ENCODE measurements at places on chromosomes 2 and 18.

DNA sequence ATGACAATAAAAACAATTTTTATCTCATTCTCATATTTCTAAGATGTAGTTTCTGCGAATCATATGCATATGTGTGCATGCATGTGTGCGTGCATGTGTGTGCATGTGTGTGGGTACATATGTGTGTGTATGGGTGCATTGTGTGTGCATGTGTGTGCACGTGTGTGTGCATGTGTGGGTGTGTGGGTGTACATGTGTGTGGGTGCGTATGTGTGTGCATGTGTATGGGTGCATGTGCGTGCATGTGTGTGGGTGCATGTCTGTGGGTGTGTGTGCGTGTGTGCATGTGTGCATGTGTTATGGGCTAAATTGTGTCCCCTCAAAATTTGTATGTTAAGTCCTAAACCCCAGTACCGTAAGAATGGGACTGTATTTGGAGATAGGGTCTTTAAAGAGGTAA is 49.3 kb downstream of the COL6A3 start:
- no peak for DNase-seq

- DNase-seq, result no peak
Observed at GRCh38 chr2:182163878-182164277, 178.2 kb downstream of the PPP1R1C start.

DNA sequence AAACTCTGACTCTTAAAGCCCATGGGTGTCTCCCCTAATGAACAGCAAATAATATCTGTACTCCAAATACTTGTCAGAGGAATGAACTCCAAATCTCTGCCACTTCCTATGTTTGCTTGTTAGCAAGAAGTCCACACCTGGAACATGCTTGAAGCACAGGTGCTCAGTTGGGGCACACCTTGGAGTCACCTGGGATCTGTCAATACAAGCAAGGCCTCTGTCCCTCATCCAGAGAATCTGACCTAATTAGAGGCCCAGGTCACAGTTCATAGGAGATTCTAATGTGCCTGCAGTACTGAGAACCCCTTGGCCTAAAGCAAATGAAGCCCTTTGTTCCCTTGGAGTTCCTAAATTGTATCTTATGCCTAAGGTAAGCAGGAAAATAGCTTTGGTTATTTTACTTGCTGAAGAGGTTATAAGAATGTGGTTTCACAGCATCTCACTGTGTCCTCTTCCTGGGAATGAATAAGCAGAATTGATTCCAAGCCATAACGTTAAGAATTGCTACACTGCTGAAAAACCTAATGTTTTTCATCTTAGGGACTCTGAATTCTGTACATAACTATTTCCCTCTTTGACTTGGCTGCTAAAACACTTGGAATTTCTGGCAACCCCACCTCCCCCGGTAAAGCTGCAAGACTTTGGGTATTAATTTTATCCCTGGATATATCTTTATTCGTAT is 113.4 kb downstream of the PIEZO2 start:
- no peak for DNase-seq

DNA sequence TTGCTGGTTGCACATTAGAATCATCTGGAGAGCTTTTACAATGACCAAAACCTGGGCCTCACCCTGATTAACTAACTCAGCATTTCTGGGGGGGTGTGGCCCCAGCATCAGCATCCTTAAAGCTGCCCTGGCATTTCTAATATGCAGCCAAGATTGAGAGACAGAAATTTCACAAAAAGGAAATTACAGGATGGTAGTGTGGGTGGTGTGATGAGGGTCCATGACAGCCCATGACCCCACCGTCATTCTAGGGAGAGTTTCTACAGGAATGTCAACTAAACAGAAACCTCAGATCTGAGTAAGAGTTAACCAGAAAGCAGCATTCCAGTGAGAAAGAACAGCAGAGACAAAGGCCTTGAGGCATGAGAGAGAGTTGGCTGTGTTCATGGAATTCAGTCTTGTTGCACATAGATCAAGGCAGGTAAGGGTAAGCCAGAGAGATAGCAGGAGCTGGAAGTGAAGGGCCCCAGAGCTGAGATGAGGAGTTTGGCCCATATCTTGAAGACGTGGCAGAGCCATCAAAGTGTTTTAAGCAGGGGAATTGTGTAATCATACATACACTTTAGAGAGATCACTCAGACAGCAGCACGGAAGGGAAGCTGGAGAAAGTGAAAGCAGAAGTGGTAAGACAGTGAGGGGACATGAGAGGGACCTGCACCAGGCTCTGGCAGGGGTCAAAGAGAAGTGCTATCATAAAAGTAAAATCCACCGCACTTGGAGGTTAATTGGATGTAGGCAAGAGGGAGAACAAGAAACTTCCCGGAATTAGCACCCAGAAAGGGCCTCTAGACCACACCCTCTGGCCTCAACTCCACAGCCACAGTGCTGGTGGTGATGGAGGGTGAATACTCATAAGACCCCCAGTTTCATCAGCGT is 7.8 kb upstream of the TRABD2A start:
- no peak for DNase-seq

DNA sequence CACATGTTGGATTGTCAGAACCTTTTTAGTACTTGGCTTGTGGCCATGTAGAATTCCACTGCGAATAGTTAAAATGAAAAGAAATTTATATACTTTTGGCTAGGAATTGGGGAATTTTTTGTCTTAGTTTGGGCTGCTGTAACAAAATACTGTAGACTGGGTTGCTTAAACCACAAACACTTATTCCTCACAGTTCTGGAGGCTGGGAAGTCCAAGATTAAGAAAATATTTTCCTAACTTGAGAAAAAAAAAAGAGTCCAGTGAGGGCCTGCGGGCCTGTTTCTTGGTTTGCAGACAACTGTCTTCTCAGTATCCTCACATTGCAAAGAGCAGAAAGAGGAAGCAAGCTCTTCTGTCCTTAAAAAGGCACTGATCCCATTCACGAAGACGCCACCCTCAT is 81.9 kb downstream of the CD226 start:
- no peak for DNase-seq

DNA sequence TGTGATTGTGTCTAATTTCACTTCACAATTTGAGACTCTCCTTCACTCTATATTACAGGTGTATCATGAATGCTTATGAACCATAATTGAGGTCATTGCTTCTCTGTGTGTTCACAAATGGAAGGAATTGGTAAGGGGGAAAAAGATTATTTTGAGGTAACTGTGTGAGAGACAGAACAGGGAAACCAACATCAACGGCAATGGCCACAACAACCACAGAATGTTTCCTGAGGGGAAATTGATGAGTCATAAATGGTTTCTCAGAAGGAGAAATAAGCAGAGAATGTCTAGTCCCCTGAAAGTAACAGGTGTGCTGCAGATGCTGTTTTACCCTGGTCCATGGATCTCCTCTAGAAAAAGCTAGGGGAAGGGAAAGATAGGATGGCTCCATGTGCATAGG is 361.2 kb upstream of the GALNT5 start:
- no peak for DNase-seq

DNA sequence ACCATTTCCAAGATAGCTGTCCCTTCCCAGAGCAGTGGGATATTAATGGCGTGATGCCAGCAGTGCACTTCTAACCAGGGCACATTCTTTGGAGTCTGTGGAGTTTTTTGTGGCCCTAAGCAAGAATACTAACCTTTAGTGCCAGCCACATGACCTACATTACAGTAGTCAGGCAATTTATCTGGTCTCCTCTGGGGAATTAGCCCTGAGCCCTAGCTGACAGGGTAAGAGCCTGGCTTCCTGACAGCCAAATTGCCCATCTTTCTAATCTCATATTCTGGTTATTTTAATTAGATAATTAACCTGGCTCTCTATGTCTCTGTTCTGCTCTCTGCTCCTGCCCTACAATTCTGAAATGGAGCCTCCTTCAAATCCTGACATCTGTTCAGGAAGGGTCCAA is 5.2 kb downstream of the PFN4 start:
- DNase-seq, result no peak

DNA sequence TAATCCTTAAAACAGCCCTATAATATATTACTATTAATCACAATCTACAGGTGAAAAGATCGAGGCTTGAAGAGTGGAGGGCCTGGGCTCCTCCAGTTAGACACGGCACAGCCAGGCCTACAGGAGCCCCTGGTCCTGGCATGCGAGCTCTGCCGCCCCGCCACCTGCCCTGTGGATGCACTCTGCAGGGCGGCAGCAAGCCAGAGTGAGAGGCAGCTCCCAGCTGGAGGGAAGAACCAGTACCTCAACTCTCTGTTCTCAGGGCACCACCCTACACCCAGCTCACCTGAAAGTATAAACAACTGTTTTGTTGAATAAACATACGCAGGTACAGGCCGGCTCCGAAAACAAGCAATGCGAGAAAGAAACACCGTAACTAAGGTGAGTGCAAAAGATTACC is 34.6 kb downstream of the EIPR1 start:
- DNase-seq, result no peak

DNA sequence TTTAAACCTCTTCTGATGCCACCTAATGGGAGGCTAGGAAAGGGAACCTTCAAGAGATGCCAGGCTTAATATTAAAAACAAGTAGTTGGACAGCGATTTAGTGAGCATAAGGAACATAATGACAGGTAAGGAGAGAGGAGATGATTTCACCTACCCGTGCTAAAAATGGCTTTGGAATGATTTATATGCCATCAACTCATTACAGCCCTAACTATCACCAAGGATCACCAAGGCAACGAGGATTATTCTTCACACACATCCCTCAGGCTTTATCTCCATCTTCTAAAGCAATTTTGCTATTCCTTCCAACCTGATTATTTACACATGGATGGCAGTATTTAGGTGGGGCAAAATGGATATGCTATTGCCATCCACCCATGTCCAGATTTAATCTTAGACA is 237.8 kb downstream of the DCC start:
- no peak for DNase-seq

DNA sequence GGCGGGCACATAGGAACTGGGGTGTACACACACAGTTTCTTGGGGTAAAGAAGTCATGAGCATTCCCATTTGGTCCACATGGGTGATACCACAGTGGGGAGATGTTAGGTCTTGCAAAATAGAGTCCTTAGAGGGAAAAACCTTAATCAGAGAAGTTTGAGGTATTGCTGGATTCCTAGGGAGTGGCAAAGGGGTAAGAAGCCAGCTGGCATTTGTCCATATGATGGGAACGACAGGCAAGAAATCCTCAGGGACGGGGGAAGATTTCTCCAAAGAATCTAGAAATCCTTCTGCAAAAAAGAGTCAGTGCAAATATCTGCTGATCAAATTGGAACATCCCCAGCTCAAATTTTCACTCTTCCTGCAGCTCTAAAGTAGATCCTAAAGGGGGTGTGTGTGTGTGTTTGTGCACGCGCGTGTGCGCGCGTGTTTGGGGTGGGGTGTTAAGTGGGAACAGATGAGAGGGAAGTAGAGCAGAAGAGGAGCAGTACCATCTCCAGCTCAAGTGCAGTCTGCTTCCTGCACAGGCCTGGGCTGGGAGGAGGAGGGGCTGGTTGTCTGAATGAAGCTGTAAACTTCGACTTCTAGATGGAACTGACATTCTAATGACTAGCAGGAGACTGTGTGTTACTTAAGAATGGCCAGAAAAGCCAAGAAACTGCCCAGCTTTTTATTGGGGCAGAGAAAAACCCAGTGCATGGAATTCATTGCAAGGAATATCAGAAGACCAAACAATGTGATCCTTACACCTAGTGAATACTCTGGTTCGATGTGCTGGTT is 168.0 kb downstream of the SPP2 start:
- no peak for DNase-seq

GRCh38 chr2:143939626-143940330 is 580.1 kb downstream of the ZEB2 start:
- DNase-seq, result no peak

DNA sequence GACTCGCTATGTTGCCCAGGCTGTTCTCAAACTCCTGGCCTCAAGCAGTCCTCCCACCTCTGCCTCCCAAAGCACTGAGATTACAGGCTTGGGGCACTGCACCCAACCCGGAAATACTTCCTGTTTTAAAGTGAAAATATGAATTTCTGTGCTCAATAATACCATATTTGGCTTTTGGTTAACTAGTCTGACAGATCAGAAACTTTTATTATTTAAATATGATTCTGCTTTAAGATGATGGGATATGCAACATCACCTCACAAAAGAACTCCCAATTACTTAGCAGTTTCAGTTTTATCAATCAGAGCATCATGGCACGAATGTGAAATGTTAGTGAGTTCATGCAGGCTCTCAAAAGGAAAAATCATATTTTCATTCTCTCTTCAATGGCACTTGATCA is 120.6 kb downstream of the PTRHD1 start:
- no peak for DNase-seq

DNA sequence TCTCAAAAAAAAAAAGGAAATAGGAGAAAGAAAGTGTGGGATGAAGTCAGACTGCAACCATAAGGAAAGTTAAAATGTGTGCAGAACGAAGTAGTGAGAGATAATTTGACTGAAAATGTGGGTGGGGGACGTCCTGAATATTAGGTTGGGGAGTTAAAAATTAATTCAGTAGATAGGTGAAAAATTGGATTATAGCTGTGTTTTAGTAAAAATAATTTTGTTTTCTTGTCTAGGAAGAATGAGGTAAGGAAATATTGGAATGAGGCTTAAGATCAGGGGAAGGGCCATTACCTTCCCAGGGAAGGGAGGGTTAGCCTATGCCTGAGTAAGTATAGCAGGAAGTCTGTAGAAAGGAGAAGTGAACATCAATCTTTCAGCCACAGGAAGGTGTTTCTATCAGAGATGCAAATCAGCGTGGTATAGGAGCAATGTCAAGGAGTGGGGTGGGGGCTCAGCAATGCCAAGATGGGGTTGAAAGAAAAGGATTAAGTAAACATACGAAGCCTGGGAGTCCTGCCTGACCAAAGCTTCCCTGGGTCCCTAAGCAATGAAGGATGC is 250.9 kb downstream of the PIEZO2 start:
- no peak for DNase-seq

DNA sequence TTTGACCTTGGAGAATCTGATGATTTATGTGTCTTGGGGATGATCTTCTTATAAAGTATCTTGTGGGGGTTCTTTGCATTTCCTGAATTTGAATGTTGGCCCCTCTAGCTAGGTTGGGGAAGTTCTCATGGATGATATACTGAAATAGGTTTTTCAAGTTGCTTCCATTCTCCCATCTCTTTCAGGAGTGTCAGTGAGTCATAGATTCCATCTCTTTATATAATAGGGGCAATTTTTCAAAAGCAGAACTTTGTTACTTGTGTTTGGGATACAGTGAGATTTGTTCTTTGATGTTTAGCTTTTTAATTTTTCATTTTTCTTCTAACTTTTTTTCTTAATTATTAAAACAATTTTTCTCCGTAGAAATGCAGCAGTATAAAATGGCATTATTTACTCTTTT is 19.4 kb downstream of the TMEM87B start:
- DNase-seq, result no peak

- no peak for DNase-seq
Observed at GRCh38 chr2:12318427-12319057, 398.2 kb upstream of the TRIB2 start.

GRCh38 chr2:88258208-88258607 is 88.1 kb downstream of the THNSL2 start:
- no peak for DNase-seq

- no peak for DNase-seq
Observed at GRCh38 chr18:79866889-79867574, 69.3 kb downstream of the KCNG2 start.

GRCh38 chr18:80175451-80176204 is 66.6 kb downstream of the ADNP2 start:
- DNase-seq, result no peak

GRCh38 chr2:159516241-159516758 is 100.0 kb downstream of the BAZ2B start:
- no peak for DNase-seq

- no peak for DNase-seq
Observed at GRCh38 chr2:235378246-235378645, 115.6 kb upstream of the AGAP1 start.
